ENCODE measurements at places on chromosomes 1 and 21. TPM values are rescaled to one million over a fixed set of nuclear protein-coding genes. Genes with fewer than 3 reads are reported as not detected.

Gene HSF2BP
- 1.4 TPM for total RNA-seq

Gene GCLM
- total RNA-seq, result 21.2 TPM

Gene PI4KB
- 51.6 TPM for total RNA-seq

Gene AIM2
- total RNA-seq, result 64.9 TPM

Gene ERI3
- 50.6 TPM for total RNA-seq

All from activated CD8-positive, alpha-beta memory T cell treated with anti-CD3 and anti-CD28 coated beads for 36 hours (primary cell).